Psoas muscle (tissue), 8 donors: ENCODE measurements at places on chromosomes 1 and 21. TPM values are rescaled to one million over a fixed set of nuclear protein-coding genes. Genes with fewer than 3 reads are reported as not detected.

Gene OR2L2
- not detected for total RNA-seq

Gene UBL4B
- not detected for total RNA-seq

Gene CCDC181
- total RNA-seq: 0.17 TPM

Gene BATF3
- 2.9 TPM for total RNA-seq

Gene S100A14
- not detected for total RNA-seq

Gene SPATA21
- total RNA-seq: not detected

Gene C1orf226
- total RNA-seq: 0.61 TPM

Gene NHLH1
- total RNA-seq: 0.13 TPM

Gene CDK11B
- 43.0 TPM for total RNA-seq

Gene LRRC40
- 5.5 TPM for total RNA-seq

Gene ALPL
- total RNA-seq: 1.3 TPM

GRCh38 chr1:183023601-183024316 is 539 bp downstream of the LAMC1 start:
- DNase-seq: peak; percentile 65

DNA sequence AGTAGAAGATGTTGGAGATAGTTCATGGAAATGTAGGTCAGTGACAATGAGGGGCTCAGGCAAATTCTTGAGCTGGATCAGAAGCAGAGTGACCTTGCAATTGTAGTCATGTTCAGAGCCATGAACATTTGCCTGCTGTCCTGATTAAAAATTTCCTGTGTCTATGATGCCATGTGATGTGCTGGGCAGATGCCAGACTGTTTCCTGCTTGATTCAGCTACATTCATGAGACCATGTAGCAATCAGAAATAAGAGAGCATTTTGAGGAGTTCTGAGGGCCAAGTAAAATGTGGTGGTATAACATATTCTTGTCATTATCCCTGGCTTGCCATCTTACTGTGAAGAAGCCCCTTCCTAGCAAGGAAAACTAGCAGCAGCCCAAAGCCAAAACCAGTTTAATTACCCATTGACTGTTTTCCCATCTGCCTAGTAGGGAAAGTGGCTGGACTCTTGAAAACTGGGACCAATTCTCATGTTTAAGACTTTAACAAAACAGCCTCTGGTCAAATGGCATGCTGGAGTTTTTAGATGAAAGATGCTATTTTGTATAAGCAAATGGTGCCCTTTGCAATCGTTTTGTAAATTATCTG is 118.3 kb downstream of the NOS1AP start:
- DNase-seq: no peak

GRCh38 chr1:8813991-8814390 is 3.4 kb downstream of the RERE start:
- DNase-seq: no peak

DNA sequence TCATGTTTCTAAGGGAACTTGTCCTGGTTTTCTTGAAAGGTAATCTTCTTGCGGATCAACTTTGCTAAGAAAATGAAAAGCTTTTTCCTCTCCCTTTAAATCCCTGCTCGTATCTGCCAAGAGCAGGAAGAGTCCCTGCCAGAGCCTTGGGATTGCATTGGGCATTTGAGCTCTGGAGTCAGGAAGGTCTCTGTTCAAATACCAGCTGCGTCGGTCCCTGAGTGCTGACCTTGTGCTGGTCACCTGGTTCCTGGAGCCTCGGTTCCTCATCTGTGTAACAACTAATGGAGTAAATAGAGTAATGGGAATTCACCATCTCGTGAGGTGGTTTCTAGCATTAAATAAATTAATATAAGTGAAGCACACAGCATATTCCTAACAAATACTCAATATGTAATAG is 274.6 kb upstream of the TMEM51 start:
- DNase-seq: no peak

- DNase-seq: peak; percentile 91
These were observed at the start of gene MAN1C1 for GRCh38 chr1:25616095-25616986. MAN1C1 (plus strand) TSS chr1:25616791; CDS start chr1:25617798, 1,007 bp downstream.

GRCh38 chr1:245096311-245097066 is 58.3 kb upstream of the KIF26B start:
- DNase-seq: no peak

DNA sequence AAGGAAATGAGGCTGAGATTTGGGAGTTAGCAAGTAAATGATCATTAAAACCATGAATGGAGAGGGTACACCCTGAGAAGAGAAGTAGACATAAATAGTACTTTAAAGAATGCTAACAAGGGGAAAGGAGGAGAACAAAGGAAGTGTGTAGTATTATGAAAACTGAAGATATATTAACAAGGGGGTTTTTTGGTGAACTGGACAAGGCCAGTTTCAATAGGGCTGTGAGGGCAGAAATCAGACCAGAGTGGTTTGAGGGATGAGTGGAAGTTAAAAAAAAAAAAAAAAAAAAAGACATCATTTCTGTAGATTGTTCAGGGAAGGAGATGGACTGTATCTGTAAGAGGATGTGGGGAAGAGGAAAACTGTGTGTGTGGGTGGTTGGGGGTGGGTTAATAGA is 137.1 kb downstream of the PLA2G4A start:
- no peak for DNase-seq

DNA sequence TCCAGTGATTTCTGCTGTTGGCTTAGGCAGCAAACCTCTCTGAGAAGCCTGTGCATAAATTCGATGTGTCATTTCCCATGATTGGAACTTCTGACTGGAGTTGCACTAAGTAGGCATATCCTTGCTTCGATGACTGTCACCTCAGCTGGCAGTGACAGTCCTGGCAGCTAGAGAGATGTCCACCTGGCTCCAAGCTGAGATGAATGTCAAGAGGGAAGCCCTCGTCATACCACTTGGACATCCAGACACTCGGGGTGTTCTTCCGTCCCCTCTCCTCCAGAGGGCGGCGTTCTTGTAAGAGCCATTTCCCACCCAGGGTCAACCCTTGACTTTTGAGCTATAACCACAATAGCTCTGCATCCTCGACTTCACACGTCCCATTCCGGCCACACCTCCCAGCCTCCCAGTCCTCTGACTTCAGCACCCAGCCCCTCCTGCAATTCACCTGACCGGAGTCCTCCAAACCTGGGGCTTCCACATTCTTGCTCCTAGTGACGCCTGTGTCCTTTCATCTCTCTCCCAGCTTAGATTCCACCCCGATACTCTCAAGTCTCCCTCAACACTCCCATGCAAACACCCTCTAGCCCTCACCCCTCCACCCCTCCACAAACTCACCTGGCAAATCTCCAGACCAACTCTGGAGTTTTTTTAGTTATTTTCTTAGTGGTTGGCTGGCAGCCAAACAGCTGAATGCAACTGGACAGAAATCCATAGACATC is 17.3 kb downstream of the CA6 start:
- DNase-seq: peak; percentile 26

DNA sequence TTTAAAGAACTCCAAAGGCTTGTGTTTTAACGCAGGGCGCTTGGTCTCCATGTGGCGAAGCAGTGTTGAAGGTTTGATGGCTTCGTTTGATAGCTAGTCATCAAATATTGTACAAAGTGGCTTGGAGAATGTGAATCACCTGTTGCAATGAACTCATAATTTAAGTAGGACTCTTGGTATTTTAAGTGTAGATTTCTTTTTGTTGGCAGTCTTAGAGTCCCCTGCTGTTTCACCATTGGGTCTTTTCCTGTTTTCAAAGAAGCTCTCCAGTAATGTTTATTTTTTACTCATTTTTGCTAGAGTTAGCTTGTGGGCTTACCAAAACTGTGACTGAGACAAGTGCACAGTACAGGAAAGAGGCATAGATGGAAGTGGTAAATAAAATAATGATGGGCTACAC is 26.2 kb downstream of the RASAL2 start:
- DNase-seq: no peak

- no peak for DNase-seq
These were observed 235.2 kb downstream of the FGGY start for GRCh38 chr1:59532102-59532501.

GRCh38 chr1:172004671-172005070 is 163.4 kb downstream of the DNM3 start:
- no peak for DNase-seq

- no peak for DNase-seq
These were observed 51.0 kb downstream of the F3 start for GRCh38 chr1:94490556-94490955.

DNA sequence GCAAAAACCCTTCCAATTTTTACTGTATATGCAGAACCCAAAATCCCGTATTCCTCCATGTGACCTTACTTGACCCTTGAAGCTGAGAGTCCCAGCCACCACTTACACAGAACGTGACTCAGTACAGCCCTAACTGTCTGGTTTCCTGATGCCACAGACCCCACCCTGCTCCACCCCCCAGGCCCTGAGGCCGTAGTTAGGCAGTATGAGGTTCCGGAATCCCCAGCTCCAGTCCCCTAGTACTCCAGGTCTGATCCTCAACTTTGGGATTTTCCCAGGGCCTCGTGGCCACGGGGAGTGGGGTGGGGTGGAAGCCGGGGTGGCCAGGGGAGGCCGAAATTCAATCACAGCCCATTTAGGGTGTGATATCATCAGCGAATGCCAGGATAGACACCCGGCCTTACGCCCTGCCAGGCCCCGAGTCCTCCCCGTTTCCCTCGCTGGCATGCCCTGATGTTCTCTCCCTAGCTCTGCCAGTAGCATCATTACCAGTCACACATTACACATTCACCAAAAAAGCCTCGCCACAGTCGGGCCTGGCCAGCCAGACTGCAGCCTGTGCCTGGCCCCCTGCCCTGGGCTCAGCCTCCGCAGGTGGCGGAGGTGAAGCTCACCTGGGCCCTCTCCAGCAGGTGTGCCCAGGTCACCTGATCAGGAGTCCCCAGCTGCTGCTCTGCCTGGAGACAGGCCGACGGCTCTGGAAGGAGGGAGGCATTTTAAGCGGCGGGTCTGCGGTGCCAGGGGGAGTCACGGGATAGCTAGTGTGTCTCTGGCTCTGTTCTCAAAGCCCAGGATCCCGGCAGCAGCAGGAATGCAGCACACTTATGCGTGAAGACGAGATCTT is 70.8 kb downstream of the SCCPDH start:
- no peak for DNase-seq

DNA sequence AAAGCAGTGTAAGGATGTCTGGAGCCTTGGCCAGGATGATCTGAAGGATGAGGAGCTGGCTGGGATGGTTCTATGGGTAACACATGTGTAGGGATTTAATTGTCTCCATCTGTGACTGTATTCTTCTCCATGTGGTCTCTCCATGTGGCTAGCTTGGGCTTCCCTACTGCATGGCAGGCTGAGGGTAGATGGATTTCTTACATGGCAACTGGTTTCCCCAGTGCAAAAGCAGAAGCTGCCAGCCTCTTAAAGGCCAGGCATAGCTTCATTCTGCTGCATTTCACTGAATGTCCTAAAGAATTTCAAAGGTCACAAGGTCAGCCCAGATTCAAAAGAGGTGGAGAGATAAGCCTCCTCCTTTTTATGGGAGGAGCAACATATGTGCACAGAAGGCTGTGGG is 61.7 kb downstream of the XCL2 start:
- no peak for DNase-seq

DNA sequence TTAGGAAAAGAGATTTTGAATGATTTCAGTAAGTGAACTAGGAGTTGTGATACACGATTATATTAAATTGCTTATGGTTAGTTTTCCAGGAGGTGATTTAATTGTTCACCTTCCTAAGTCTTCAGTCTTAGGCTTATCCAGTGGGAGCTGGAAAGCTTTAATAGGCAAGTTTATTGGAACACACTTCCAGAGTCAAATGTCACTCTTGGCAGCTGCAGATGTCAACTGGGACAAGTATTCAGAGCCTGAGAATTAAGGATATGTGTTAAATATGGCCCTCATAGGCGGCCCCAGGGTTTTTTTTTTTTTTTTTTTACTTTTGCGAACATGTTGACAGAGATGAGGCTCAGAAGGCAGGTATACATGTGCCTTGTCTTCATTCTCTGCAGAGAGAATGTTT is 29.2 kb downstream of the UCK2 start:
- DNase-seq: no peak

- no peak for DNase-seq
These were observed 165.3 kb upstream of the C1orf105 start for GRCh38 chr1:172255223-172255560.

DNA sequence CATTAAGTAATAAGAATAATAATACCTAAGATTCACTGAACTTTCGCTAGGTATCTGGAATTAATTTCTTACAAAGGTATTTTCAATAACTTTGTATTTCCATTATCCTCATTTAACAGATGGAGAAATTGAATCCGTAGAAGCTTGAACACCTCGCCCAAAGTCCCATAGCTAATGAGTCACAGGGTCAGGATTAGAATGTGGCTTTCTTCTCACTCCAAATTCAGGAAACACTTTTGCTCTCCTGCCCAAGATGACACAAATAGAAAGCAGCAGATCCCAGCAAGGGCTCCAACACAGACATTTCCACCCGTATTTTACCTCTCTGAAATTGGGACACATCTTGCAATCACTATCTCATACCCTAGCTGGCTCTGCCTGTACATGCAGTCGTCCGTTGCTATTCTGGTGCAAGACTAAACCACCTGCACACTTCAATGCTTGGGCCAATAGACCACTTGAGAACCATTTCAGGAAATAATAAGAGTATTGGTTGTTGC is 125.9 kb upstream of the GREM2 start:
- DNase-seq: no peak

DNA sequence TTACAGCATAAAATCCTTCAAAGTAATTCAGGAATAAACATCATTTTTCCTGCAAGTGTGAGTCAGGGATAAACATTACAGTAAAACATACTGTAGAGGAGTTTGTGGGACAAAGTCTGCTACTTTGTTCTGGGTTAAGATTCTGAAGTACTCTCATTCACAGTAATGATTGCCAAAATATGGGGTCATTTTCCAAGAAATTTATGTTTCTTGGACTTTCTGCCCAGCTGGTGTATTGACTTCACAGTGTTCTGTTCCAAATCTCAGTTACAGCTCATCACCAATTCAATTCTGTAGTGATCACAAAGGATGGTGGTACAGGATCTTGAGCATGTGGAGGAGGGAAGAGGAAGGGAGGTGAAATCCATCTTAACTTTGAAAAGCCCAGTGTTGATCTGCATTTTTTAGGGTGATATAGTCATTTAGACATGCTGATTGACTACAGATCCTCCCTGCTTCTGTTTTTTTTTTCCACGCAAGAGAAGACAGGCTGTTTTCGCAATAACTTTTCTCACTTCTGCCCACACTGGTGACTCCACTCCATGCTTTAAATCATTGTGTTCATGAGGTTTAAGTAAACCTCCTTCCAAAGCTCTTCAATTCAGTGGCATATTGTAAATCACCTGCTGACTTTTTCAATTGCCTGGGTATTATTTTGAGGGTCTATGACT is 60.4 kb upstream of the C1orf53 start:
- DNase-seq: no peak

- no peak for DNase-seq
These were observed 210.9 kb downstream of the DSCAM start for GRCh38 chr21:40636026-40636425.

- no peak for DNase-seq
These were observed 17.2 kb downstream of the DPYD start for GRCh38 chr1:97903626-97904025.
